ENCODE measurements at places on chromosomes 5 and 9.

- DNase-seq: no peak
Observed at GRCh38 chr9:22790329-22790728, 343.7 kb downstream of the DMRTA1 start.

- DNase-seq: peak; percentile 10
Observed at GRCh38 chr9:87500491-87501270, 3.0 kb downstream of the DAPK1 start.

GRCh38 chr9:69564557-69564956, 107.6 kb downstream of the APBA1 start:
- DNase-seq: no peak

DNA sequence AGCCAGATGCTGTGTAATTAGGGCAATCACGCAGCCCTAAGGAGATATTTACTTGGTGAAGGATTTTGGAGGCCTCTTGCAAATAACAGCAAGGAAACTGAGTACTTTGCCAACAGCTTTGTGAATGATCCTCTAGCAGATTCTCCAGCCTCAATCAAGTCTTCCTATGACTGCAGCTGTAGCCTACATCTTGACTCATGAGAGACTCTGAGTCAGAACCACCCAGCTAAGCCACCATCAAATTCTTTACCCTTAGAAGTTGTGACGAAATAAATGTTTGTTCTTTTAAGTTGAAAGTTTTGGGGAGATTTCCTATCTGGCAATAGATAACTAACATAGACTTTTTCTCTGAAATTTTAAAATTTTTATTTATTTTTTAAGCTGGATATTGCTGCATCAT, 237.6 kb upstream of the CCNH start:
- no peak for DNase-seq

- no peak for DNase-seq
Observed at GRCh38 chr9:83800236-83801033, 17.1 kb downstream of the GKAP1 start.

GRCh38 chr5:14890846-14891245, 19.3 kb upstream of the ANKH start:
- no peak for DNase-seq

DNA sequence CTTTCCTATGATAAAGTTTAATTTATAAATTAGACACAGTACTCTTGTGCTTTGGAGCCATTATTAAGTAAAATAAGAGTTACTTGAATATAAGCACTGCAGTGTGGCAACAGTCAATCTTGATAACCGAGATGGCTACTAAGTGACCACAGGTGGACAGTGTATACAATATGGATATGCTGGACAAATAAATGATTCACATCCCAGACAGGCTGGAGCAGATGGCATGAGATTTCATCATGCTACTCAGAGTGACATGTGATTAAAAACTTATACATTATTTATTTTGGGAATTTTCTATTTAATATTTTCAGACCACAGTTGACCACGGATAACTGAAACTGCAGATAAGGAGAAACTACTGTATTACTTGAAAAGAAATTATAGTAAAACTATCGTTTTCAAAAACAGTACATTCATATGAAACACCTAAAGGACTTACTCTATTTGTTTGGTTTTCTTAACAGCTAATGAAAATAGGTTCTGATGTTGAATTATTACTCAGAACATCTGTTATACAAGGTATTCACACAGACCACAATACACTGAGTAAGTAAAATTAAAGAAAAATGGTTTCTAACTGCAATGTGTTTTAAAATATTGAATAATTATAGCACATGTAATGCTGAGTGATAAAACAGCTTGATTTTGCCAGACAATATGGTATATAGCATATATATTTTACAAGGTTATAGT, 16.0 kb downstream of the LYRM7 start:
- no peak for DNase-seq

- DNase-seq: no peak
Observed at GRCh38 chr9:101791533-101791932, 53.1 kb upstream of the GRIN3A start.

Data from stimulated activated CD8-positive, alpha-beta memory T cell treated with anti-CD3 and anti-CD28 coated beads, Interleukin-15, amount 100 ng/mL, for 48 hours (primary cell).